Stimulated activated CD4-positive, alpha-beta T cell treated with anti-CD3 and anti-CD28 coated beads, Interleukin-1b, Interleukin-23, amount 100 ng/mL, for 1 hour (primary cell): ENCODE measurements at places on chromosomes 2 and 18.

DNA sequence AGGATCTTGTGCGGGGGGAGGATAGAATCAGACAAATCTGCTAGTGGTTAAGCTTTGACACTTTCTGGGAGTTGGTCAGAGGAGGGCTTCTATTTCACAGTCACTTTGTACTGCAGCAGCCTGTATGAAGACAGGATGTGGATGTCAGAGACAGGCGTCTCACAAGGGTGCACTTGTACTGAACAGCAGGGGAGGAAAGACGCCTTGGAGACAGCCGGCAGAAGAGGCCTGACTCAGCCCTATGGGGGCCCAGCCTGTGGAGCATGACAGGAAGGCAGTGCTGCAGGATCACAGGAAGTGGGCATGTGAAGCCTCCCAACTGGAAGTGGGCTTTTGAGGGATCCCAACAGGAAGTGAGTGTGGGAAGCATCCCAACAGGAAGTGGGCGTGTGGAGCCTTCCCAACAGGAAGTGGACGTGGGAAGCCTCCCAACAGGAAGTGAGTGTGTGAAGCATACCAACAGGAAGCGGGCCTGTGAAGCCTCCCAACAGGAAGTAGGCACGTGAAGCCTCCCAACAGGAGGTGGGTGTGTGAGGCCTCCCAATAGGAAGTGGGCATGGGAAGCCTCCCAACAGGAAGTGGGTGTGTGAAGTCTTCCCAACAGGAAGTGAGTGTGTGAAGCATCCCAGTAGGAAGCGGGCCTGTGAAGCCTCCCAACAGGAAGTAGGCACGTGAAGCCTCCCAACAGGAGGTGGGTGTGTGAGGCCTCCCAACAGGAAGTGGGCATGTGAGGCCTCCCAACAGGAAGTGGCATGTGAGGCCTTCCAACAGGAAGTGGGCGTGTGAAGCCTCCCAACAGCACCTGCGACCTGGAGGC is 212.3 kb downstream of the SNTG2 start:
- DNase-seq, result no peak

DNA sequence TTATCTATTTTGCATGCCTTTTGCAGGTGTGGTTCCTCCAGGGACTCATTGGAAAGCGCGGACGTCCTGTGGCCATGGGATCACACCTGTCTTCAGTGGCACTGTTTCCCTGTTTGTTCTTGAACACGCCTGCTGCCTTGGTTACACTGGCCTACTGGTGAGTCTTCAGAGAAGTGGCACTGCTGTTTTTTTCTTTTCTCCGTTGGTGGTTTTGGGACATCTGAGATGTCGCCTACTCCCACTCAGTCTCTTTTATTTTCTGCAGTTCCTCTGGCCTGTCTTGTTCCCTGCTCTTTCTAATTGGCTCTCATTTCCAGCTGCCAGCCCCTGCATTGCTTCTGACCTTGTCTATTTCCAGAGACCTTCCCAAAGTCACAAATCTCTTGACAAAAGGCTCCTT is 35.7 kb upstream of the POU3F3 start:
- no peak for DNase-seq

DNA sequence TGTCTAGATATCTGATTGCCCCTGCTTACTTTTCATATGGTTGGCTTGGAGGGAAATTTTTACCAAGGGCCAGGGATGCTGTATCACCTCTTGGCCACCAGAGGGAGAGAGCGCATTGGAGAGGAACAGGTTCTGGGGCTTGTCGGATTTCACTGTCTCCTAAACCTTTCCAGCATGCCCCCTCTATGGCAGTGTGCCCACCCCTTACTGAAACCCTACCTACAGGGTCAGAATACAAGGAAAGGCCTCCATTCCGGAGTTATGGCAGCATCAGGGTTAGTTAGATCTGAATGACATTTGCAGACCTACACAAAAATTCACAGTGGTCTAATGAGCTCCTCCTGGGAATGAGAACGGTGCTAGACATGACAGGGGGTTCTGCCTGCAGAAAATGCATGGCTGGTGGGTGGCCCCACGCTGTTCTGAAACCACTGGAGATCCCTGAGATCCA is 5.8 kb downstream of the SLC14A2 start:
- no peak for DNase-seq

DNA sequence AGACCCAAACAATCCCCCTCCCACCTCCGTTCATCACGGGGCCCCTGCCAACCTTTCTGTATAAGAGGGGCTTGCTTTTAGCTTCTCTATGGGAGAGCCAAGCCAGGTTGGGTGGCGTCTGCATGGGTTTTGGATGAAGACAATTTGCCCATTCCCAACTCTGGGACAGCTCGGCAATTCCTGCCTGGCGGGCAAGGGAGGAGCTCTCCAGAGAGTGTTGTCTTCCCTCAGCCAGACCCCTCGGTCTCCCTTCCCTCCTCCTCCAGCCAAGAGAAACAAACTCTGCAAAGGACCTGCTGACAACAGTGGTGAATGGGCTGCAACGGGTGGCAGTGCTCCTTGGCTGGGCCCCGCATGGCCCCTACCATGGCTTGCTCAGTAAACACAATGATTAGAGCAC is 267.2 kb upstream of the HDAC4 start:
- no peak for DNase-seq

DNA sequence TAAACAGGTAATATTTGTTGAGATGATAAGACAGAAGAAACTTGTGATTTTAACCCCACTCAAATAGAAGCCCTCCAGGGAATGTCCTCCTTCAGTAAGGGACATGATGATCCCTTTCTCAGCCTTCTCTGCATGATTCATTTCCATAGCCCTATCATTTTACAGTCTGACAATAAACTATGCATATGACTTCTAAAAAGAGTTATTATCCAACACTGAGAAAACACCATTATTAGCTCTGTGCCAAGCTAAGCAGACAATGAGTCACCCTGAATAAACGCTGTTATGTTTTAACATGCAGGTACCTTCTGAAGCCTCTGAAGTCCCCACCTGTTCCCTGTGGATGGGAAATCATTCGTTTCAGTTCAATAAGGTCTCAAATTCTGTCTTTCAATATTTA is 54.7 kb downstream of the DTNB start:
- no peak for DNase-seq

- no peak for DNase-seq
These were observed 438.0 kb downstream of the LRP1B start for GRCh38 chr2:141692829-141693228.

DNA sequence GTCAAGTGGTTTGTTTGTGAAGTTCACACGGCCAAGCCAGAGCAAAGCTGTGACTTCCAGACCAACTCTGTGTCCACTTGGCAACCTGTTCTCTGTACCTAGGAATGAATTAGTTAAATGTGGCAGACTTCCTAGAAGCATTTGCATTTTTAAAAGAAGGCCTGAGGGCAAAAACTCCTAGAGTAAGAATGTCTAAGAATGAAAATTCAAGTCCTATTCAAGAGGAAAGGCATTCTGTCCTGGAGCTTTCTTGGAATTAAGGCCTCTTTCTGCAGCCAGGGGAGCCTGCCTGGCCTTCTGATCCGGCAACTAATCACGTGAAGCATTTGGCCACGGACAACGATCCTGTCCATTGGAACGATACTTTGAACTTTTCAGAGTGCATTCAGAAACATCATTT is 155.0 kb downstream of the SETBP1 start:
- no peak for DNase-seq

- DNase-seq, result no peak
These were observed 130.9 kb upstream of the CAVIN2 start for GRCh38 chr2:191977754-191978153.

DNA sequence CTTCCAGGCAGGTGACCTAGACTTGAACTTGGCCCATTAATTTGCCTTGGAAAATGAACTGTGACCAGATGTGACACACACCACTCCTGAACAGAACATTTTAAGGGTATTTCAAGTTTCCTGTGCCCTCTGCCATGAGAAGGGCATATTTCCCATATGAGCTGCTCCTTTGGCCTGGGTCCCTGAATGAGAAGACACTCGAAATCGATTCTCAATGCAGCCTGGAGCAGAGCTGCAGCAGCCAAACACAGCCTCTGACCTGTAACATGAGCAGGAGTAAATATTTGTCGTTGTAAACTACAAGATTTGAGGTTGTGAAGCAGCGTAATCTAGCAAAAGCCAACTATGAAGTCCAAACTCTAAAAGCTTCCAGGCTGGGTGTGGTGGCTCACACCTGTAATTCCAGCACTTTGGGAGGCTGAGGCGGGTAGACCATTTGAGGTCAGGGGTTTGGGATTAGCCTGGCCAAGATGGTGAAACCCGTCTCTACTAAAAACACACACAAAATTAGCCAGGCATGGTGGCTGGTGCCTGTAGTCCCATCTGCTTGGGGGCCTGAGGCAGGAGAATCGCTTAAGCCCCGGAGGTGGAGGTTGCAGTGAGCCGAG is 30.1 kb upstream of the SOS1 start:
- no peak for DNase-seq

- no peak for DNase-seq
These were observed 334.7 kb downstream of the CYRIA start for GRCh38 chr2:16330982-16331381.

- DNase-seq, result no peak
These were observed 88.4 kb downstream of the EHD3 start for GRCh38 chr2:31322371-31322770.

DNA sequence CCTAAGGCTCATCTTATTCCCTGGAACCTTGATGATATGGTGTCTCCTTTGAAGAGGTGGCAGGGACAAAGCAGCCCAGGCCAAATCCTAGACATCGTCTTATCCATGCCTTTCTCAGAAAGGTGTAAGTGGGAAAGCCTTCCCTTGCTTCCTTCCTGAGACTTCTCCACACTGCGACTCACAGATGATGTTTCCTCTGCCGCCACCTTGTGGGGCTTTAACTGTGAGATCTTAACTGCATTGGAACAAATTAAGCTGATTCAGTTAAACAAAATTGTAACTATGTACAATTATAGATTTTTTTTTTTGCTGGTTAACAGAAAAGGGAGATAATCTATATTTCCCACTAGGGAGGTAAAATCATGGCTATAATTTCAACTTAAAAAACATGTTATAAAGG is 10.0 kb upstream of the GCA start:
- no peak for DNase-seq

DNA sequence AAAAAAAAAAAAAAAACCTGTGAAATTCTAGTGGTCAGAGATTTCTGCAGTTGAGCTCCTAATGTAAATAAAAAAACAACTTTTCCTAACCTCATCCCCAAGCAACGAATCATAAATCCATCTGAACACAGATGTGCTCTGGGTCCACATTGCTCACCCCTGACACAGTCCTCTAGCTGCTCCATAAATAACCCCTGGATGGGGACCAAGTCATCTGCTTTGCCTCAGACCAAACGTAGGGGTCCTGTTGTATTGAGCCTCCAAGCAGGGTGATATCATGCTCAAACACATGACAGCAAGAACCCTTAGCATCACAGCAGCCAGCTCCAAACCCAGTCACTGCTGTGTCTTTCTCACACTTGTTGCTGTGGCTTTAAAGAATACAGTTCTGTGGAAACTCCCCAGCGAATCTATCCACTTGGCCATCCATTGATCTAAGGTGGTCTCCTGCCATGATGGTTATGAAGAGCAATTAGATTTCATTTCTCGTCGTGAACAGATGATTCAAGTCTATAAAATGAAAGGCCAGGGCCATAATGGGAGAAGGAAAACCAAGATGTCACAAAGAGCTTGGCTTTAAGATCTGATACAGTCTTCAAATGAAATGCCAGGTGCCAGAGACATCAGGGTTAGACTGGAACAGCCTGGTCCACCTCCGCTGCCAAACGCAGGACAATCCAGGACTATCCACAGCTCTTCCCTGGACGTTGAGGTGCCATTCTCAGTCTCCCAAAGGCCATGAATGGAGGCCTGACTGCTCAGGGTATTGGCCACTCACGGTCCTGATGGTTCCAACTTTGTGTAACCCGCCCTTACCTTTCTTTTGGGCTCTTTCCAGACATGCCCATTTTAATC is 39.0 kb downstream of the TBC1D8 start:
- no peak for DNase-seq
